Dermis microvascular lymphatic vessel endothelial cell (primary cell): ENCODE measurements at places on chromosomes 6 and 20. TPM values are rescaled to one million over a fixed set of nuclear protein-coding genes. Genes with fewer than 3 reads are reported as not detected.

DNA sequence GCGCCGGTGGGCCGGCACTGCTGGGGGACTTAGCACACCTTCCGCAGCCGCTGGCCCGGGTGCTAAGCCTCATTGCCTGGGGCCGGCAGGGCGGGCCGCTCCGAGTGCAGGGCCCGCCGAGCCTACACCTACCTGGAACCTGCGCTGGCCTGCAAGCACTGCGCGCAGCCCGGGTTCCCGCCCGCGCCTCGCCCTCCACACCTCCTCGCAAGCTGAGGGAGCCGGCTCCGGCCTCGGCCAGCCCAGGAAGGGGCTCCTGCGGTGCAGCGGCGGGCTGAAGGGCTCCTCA, 10.7 kb upstream of the MPC1 start:
- DNase-seq: no peak

GRCh38 chr6:3654898-3655297, 96.6 kb downstream of the PXDC1 start:
- DNase-seq: no peak

HTR1B gene
- total RNA-seq: 2.1 and 3.5 TPM in 2 replicates

RNF5 gene
- 44.4 and 53.6 TPM in 2 replicates for total RNA-seq

GRCh38 chr6:148487461-148487860, 144.8 kb downstream of the SASH1 start:
- DNase-seq: no peak

GRCh38 chr6:155412335-155412734, 43.3 kb downstream of the NOX3 start:
- DNase-seq: no peak

GRCh38 chr6:10098756-10099528, 315.9 kb downstream of the TFAP2A start:
- DNase-seq: no peak

GRCh38 chr6:107079429-107079828, 35.9 kb downstream of the BEND3 start:
- no peak for DNase-seq

DCDC2 gene
- total RNA-seq: under 0.01 TPM in 1 of 2 replicates, not detected in the other

DNA sequence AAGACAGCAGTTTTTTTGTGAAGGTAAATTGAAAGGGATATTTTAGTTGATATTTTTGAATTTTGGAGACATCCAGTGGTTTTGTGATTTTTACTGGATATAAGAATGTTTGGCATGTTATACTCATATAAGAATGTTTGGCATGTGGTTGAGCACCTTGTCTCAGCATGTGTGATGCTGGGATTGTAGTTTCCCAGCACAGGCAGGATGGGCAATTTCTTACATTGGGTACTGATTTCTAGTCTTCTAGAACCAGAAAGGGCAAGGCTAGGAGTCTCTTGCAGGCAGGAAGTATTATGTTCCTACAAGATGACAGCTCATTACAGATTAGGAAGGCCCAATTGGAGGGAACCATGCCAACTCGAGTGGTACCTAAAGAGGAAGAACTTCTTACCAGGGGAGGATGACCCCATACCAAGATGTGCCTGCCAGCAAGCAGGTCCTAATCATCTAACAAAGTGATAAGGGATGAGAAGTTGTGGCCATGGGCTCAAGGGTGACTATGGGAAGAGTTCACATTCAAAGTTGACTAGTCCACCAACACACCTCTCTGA, 377.8 kb downstream of the UTRN start:
- no peak for DNase-seq

CFAP206 gene
- 0.13 TPM in 2 replicates for total RNA-seq

GRCh38 chr6:53861518-53861917, 66.7 kb downstream of the LRRC1 start:
- DNase-seq: no peak

DNA sequence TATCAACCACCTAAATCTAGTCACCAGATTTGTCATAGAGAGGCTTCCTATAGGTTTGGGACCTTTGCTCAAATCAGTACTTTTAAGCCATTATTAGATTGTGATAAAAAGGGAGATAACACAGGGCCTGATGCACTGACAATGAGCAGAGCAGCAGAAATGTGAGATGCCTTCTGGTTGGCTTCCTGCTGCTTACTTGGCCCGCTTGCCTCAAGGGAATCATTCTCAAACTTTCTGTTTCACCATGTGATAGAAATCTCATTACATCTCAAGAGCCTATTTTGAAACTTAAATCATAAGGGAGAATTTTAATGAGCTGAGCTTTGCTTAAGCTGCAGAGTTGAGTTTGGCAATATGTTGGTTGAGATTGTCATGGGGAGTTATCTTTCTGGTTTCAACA, 606.0 kb downstream of the DHX35 start:
- no peak for DNase-seq

GRCh38 chr6:109304284-109305015, 77.8 kb downstream of the CD164 start:
- DNase-seq: no peak

NCOA6 gene
- 3.3 and 5.3 TPM in 2 replicates for total RNA-seq

DNA sequence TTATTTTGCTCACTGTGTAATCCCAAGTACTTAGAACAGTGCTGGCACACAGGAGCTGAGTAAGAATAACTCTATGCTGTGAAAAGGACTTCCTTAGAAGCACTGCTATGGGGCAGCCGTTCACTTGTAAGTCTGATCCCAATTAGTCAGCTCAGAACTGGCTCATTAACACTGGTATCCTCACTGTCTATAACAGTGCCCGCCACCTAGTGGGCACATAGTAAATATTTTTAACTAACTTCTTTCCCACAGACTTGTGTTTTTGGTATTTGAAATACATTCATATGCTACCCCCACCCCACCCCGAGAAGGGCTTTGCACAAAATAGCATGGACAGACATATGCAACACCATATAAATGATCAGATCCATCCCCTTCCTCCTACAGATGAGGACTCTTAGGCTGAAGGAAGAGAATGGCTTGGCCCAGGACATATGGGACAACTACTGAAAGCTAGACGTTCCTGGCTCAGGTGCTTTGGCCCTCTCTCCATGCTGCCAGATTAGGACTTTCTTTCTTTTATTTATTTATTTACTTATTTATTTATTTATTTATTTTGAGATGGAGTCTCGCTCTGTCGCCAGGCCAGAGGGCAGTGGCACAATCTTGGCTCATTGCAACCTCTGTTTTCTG, 47.1 kb downstream of the DST start:
- DNase-seq: peak; percentile 63

MATN4 gene
- total RNA-seq: under 0.01 TPM in 2 replicates

HLA-C gene
- total RNA-seq: 60.7 and 160 TPM in 2 replicates

DNA sequence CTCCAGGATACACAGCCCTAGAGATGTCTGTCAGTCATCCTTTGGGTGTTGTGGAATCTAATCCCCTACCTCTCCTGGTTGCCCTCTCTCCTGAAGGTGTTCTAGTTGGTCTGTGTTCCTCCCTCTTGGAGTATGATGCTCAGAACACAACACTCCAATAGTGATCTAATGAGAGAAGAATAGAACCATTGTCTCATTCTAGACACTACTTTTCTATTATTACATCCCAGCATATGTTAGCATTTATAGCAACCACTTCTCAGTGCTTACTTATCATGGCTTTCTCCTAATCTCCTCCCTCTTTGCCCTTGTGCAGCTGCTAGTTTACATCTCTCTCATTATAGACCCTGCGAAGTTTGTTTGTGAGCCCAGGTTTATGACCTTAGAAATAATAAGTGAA, 109.0 kb downstream of the UNC5CL start:
- no peak for DNase-seq

DNA sequence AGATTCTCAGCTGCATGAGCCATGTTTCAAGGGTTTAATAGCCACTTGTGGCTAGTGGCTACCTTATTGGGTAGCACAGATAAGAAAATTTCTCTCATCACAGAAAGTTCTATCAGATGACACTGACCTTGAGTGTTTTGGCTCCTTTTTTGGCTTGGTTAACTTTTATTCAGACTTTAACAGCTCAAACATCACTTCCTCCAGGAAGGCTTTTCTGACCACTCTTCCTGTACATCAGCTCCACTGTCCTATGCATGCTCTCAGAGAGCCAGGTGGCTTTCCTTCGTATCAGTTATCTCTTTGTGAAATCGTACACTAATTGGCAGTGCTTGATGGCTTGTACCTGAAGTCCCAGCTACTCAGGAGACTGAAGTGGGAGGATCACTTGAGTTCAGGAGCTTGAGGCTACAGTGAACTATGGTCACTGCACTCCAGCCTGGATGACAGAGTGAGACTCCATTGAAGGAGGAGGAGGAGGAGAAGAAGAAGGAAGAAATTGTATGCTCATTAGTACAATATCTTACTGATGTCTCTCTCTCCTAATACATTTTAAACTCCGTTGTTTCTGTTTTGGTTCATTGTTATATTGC, 10.7 kb downstream of the MAFB start:
- DNase-seq: peak; percentile 74

RAB44 gene
- under 0.01 TPM in 2 replicates for total RNA-seq

DNA sequence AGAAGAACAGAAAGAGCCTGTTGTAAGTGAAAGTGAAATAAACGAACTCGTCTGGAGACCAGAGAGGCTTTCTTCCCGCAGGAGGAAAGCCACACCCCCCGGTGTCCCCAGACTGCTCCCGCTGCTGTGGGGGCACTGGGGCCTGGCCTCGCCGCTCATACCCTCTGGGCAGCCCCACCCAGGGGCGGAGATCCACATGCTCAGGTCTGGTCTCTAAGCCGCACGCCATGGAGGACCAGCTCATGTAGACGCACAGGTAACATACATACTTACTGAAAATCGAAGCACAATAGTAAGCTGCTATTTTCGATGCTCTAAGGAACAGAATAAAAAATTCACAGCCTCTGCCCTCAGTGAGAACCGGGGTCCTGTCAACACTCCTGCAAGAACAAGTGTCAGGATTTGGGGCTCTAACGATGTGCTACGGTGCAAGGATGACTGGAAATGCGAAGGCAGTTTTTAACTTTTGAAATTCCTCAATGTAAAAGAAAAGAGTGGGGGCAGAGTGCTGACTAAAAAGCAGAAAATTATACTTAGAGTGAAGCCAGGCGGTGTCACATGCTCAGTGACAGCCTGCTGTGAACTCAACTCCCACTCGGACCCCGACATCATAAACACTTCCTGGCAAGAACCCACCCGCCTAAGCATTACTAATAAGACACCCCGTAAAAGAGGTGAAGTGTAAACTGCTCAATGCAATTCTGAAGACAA, 110.5 kb downstream of the IRF4 start:
- no peak for DNase-seq

ARHGAP18 gene
- total RNA-seq: 36.0 and 67.1 TPM in 2 replicates

- no peak for DNase-seq
Observed at GRCh38 chr6:10626154-10626741, 68.2 kb downstream of the C6orf52 start.

- no peak for DNase-seq
Observed at GRCh38 chr20:23039885-23040508, 4.9 kb downstream of the SSTR4 start.

DNA sequence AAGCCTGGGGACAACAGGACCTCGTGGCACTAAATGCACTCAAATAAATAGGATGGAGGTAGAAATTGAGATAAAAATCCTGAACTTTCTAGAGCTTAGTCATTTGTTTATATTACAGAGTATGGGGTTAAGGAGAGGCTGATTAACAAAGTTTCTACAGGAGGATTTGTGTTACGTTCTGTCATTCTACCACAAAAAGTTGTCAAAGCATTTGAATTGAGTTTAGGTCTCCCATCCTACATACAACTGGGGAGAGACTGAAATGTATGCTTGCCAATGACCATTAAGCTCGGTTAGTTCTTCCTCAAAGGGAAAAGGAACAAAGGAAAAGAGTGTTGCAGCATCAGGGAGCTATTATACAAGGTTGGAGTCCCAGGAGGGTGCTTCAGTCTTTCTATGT, 597.9 kb downstream of the COL12A1 start:
- no peak for DNase-seq

- no peak for DNase-seq
Observed at GRCh38 chr6:7720346-7720745, 5.6 kb upstream of the BMP6 start.

TTLL9 gene
- 0.38 TPM in 1 of 2 replicates, not detected in the other for total RNA-seq

- DNase-seq: peak; percentile 69
Observed at GRCh38 chr6:44059359-44060346, 67.6 kb downstream of the MRPL14 start.

- no peak for DNase-seq
Observed at GRCh38 chr20:46638134-46638897, 12.9 kb downstream of the SLC13A3 start.

- DNase-seq: no peak
Observed at GRCh38 chr20:58241766-58242465, 13.5 kb upstream of the ANKRD60 start.

DNA sequence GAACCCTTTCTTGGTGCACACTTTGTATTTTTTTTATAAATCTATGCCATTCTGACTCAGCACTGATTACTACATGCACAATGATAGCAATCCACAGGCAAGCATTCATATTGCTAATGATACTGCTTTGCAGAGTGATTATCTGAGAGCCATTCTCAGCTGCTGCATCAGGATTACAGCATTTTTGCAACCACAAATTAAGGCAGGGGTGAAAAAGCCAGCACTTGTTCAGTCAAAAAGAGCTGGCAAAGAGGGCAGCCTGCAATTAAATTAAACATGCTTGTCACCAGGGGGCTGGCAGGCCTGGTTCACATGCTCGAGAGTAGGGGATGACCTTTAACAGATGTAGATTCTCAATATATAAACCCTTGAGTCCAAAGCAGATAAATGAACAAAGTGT, 40.7 kb upstream of the SLC17A4 start:
- no peak for DNase-seq

GRCh38 chr20:7195704-7196103, 428.2 kb downstream of the BMP2 start:
- DNase-seq: peak; percentile 35

- peak; percentile 32 for DNase-seq
Observed at GRCh38 chr6:163260111-163260895, 154.2 kb upstream of the QKI start.
